Fibroblast of skin of right quadriceps (primary cell): ENCODE measurements at places on chromosomes 5 and 9.
A peak's percentile ranks its signal among the peaks of the same experiment; 100 is the strongest.

- DNase-seq: no peak
Measured at GRCh38 chr9:14213504-14213903, 100.4 kb downstream of the NFIB start.

- no peak for DNase-seq
Measured at GRCh38 chr5:172502969-172503368, 48.6 kb upstream of the SH3PXD2B start.

GRCh38 chr5:36982146-36982545 is 105.6 kb downstream of the NIPBL start:
- peak; percentile 31 for DNase-seq

- no peak for DNase-seq
Measured at GRCh38 chr5:179700401-179700918, 1.7 kb downstream of the CANX start.
